Esophagus squamous epithelium (tissue), 5 donors: ENCODE measurements at places on chromosomes 5 and 9.

GRCh38 chr5:40452874-40453624 is 226.7 kb upstream of the PTGER4 start:
- no peak for DNase-seq

DNA sequence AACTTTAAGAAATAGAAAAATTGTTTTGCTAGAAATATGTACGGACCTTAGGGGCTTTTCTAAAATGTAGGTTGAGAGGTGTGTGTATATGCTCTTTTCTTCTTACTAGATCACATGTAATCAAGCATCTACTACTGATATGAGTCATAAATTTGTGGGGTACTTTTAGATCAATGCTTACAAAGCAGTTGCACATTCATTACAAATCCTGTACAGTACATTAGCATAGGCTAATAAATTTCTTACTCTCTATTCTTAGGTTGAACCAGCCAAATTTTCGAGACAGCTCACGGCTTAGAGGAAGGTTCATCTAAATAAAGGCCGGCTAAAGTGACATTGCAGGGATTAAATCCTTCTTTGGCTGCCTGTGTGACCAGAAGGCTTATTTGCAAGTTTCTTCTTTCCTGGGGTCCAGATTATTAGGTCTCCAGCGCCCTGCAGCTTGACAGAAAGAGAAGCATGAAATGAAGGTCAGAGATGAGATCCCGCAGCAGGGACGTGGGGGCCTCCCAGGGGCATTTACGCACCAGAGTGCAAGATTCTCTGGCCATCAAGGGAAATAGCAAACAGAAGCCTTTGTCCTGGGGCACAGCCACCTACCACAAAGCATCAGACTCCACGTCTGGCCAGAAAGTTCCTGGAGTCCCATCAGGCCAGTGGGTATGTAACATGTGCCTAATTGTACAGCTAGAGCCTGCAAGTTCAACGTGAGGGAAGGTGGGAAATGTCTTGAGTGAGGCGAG is 53.0 kb downstream of the NIM1K start:
- DNase-seq = no peak

DNA sequence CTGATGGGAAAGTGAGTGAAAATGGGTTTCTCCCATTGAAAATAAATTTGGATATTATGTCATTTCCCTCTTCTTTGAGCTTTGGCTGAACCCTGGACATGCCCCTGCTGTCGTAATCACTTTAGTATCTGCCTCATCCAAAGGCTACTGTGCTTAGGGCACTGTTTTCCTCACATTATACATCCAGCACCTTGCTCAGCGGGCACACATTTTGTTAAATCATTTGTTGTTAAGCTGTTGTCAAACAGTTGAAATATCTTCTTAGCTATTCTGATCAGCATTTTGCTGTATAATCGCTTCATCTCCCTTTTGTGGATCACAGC is 352.7 kb upstream of the CD180 start:
- no peak for DNase-seq

GRCh38 chr5:135063511-135064234 is 29.6 kb upstream of the PITX1 start:
- DNase-seq = no peak

- no peak for DNase-seq
Observed at GRCh38 chr9:110443146-110443865, 105.6 kb upstream of the TXNDC8 start.

- no peak for DNase-seq
Observed at GRCh38 chr9:3331801-3332200, 194.0 kb downstream of the RFX3 start.

- DNase-seq = no peak
Observed at GRCh38 chr9:69768101-69768500, 8.3 kb upstream of the PTAR1 start.

DNA sequence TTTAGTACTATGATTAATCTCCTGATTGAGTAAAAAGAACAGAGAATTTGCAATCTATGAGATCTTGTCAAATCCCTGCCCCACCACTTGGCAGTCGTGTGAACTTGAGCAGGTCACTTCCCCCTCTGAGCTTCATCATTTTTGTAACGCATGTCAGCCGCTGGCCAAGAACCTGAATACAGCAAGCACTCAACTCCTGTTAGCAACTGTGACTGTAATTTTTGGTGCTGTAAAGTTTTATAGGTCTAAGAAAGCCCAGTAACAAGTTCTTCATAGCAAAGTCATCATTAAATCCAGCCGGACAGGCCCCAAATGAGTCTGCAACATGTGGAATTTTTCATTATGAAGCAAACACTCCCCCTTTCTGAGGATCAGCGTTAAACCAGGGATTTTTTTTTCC is 49.4 kb downstream of the DRD1 start:
- DNase-seq = no peak

DNA sequence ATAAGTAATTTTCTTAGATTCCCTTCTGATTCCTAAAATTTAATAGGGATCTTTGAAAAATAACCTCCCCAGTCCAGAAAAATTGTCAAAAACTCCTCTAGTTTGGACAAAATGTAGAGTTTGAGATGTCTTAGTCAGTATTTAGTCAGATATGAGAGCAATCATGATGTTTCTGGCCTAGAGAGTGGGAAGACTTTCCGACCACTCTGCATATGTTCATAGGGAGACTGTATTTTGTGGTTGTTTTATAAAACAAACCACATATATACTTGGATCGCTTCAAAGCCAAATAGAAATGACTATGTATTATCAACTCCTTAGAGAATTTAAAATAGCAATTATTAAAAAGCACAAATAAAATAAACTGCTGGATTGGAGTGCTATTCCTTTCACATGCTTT is 15.8 kb downstream of the ZFAND5 start:
- no peak for DNase-seq

DNA sequence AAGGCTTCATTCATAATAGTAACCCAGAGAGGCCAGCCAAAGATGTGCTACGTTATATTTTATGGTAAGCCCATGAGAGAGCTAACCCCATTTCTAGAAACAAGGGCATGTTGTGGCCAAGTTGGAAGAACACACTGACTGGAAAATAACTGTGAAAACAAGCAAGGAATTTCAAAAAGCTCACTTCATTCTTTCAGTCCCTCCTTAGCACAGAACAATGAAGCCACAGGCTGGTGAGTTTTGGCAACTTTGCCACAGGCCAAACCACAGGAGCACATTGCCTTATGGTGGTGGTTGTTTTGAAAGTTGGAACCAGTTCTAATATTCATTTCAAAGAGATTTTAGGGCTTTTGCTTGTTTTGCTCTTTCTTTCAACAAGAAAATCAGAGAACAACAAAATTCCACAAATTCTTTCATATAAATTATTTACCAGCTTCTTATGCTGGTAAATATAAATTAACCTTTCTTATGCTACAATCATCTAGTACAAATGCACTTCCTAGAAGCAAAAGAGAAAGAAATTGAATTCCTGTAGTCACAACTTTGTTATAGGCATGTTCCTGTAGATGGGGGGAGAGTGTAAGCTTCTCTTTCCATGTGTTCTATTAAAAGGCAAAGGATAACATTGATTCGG is 225.4 kb upstream of the RFX3 start:
- DNase-seq = no peak

- DNase-seq = no peak
Observed at GRCh38 chr5:24208686-24209106, 436.1 kb downstream of the CDH10 start.
